Astrocyte of the cerebellum (primary cell): ENCODE measurements at places on chromosomes 5 and 9.

DNA sequence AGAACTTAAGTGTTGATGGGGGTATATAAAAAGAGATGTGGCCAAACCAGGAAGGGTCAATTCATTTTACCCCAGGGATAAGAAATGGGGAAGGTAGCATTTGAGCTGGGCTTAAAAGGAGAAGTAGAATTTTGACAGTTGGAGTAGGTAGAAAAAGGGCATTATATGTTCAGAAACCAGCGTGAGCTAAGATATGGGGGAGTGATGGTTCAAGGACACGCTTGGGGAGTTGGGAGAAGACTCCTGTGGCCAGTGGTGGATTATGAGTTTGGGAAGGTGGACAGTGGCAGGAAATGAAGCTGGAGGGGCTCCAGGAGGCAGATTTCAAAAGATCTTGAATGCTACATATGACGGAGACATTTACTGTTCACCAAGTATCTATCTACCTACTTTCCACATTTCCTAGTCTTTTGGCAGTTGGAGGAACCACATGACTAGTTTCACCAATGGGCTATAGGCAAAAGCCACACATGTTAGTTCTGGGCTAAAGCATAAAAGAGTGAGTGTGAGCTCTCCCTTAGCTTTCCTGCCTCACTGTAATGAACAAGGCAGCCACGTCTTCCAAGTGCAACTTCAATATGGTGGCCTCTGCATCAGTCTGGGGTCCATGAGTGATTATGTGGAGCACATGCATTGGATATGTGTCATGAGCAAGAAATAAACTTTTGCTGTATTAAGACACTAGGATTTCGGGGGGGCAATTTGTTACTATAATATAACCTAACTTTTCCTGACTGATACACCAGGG is 15.7 kb upstream of the GSN start:
- DNase-seq, result no peak

DNA sequence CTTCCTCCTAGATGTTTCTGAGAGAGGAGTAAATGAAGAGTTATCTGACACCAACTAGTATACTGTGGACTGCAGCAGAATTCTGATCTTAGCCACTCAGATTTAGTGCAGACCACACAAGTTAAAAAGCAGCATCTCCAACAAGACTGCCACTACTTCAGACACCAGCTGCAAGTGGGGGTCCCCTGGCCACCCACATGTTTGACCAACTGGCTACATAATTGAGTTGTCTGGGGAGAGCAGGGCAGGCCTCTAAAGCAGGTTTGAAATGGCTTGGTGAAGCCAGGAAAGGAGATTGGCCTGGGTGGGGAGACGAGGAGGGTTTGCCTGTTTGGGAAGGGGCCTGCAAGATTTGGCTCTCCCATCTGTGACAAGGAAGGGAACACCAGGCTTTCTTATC is 40.5 kb upstream of the FAM81B start:
- no peak for DNase-seq

DNA sequence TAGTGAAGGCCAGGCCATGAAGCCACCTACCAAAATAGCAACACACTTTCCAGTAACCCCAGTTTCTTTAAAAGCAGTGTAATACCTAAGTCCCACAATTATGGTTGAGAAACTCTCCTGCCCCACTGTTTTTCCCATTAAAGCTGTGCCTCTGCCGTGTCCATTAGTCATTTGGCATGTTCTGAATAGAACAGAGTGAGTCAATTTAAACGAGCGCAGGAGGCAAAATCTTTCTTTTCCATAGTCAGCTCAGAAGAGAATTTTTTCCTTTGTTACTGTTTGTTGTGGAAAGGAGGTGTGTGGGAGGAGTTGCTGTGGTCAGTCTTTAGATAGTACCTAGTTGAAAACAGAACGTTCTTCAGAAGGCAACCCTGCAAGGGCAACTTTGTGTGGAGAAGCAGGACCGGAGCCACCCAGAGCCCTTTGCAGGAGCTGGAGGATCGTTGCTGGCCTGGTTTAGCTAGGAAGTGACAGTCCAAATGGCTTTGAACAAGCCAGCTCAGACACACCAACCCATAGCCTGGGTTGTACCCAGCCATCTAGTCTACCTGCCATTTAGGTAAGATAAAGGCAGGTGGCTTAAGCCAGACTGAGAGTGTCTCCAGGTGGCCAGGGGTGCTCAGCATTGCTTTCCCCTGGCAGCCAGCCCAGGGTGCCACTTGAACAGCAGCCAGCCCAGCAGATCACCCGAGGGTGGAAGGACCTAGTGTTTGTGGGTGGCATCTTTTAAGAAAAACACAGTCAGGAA is 30.4 kb downstream of the GADD45G start:
- DNase-seq, result peak; percentile 82

DNA sequence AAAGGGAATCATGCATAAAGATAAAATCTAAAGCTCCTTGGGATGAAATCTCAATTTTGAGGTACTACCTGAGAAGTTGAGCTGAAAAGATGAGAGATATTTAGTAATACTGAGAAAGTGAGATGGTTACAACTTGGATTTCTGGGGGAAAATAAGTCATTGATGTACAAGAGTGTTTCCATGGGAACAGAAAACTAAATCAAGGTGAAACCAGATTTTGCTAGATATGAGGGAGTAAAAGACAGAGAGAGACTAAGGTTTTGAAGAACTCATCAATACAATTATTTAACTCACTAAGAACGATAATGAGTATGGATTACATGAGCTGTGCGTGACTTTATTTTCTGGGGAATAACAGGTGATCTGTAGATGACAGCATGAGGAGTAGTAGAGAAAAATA is 10.2 kb upstream of the ST8SIA4 start:
- DNase-seq, result no peak

GRCh38 chr9:121910491-121911040 is 182.5 kb downstream of the TTLL11 start:
- DNase-seq, result no peak

DNA sequence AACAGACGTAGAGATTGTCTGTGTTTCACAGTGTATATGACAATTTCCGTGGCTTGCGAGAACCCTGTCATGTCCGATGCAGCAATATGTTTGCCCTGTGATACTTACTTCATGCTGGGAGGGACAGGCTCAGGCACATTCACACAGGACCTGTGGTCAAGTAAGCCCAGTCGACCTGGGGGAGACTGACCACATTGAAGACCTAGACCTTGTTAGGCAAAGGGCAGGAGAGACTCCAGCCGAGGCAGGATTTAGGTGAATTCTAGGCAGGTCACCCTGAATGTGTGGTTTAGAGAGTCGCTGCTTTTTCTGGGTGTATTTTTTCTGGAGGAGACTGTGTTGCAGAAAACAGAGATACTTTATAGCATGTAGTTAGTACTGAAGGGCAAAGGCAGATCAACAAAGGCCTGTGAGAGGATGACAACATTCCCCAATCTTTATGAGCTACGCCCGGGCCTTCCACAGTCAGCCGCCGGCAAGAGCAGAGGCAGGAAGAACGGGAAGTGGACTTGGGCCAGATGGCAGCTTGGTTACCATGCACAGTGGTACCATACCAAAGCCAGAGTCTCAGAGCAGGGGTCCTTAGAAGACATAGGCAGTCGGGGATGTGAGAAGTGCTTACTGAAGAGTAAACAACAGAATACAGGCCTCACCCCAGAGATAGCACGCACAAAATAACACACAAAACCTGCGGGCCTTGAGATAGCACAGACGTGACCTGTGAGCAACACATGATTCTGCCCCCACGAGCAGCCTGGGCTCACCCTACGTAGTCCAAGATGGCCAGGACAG is 220.7 kb downstream of the CACNA1B start:
- DNase-seq, result no peak

DNA sequence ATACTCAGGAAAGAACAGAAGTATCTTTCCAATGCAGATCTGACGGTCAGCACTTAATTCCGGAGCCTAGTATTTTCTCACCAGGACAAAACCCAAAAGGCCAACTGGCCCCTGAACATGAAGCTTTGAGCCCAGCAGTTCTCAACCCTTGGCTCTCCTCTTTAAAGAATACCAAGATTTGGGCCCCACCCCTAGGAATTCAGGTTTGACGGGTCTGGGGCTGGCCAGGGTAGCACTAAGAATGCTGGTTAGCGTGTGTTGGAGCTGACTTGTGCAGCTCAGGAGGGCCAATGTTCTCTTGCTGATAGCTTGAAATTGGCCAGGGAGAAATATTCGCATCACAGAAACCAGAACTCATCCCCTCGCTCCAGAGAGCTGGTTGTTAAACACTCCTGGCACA is 88.3 kb upstream of the PTCH1 start:
- no peak for DNase-seq

GRCh38 chr5:81855591-81855990 is 104.7 kb upstream of the SSBP2 start:
- no peak for DNase-seq
